Epithelial cell of proximal tubule (primary cell): ENCODE measurements at places on chromosomes 5 and 9. TPM values are rescaled to one million over a fixed set of nuclear protein-coding genes. Genes with fewer than 3 reads are reported as not detected.

- DNase-seq: no peak
These were observed 478.7 kb downstream of the PRR16 start for GRCh38 chr5:120942596-120943350.

GRCh38 chr5:64688391-64688790 lies 1.9 kb upstream of the SHISAL2B start:
- no peak for DNase-seq

GRCh38 chr5:138954257-138955012 lies 79.3 kb upstream of the LRRTM2 start:
- DNase-seq: no peak

- DNase-seq: no peak
These were observed 1073.2 kb upstream of the DMAC1 start for GRCh38 chr9:8872802-8873201.

GRCh38 chr5:134724872-134725271 lies 13.5 kb upstream of the CAMLG start:
- no peak for DNase-seq

DNA sequence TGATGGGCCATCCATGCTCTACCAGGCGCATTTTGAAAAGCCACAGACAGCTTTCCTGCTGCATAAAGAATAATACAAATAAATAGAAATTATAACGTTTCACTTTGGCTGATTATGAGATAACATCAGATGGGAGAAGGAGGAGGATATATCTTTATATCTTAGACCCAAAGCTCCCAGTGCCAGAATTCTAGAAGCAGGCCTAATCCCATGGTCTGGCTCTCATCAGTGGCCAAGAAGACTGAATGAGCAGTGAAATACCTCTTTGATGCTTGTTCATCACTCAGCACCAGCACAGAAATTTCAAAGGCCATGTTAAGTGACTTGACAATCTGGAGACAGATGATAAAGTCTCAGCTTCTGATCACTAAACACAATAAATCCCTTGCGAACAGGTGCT lies 107.6 kb downstream of the PPP2R2B start:
- DNase-seq: no peak

The SEMA5A gene
- 1.6 and 4.0 TPM in 2 replicates for total RNA-seq

DNA sequence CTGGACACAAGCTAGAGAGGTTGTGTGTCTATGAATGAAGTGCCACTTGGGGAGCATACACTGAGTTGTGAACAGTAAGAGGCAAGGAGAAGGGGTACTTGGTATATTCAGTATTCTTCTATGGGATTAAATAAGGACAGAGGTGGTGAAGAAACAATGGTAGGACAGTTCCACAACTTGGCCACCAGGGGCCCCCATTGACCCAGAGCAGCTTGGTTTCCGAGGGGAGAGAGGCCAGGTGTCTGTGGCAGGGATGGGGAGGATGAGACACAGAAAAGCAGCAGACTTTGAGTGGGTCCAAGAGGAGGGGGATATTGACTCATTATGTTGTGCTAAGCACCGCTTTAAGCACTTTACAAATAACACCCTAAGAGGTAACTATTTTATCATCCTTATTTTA lies 220.6 kb downstream of the MELK start:
- no peak for DNase-seq
